Activated CD4-positive, CD25-positive, alpha-beta regulatory T cell treated with anti-CD3 and anti-CD28 coated beads, Interleukin-2, amount 50 U/mL, for 24 hours (primary cell): ENCODE measurements at places on chromosomes 12 and 14.

DNA sequence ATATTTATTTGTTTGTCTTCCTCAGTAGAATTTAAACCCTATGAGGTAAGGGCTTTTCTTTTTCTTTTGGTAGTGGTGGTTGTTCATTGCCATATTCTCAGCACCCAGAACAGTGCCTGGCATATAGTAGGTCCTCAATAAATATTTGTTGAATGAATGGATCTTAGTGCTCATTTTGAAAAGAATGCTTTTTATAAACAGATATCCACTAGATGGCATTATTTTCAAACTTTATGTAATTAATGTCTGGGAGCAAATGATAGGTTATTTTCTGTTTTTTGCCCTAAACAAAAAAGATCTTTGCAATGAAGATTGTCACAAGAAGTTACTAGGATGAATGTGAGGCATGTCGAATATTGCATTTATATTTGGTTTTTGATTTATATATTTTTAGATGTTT, 64.1 kb downstream of the RAD51B start:
- no peak for ATAC-seq

- no peak for ATAC-seq
Observed at GRCh38 chr12:69501154-69501895, 31.1 kb downstream of the FRS2 start.

- no peak for ATAC-seq
Observed at GRCh38 chr12:122527478-122527944, 462 bp downstream of the KNTC1 start.

DNA sequence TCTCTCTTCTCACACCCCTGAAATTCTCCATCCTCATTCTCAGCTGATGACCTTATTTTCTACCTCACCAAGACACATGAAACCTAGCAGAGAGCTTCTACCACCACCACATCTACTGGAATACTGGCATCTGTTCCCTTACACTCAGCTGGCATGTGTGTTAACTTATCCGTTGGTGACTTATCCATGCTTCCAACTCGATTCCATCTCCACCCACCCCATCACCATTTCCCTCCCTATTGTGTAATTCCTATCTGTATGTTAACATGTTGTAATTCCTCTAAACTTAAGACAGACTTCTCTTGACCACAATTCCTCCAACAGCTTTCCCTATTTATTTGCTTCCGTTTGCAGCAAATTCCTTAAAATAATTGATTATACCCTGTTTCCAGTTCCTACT, 15.4 kb downstream of the C1S start:
- no peak for ATAC-seq

GRCh38 chr12:76249501-76249900, 98.7 kb downstream of the BBS10 start:
- peak; percentile 53 for ATAC-seq

GRCh38 chr14:32038876-32039275, 38.2 kb upstream of the ARHGAP5 start:
- ATAC-seq, result no peak

- peak; percentile 89 for ATAC-seq
Observed at GRCh38 chr14:89767861-89768268, 186.7 kb downstream of the EFCAB11 start.

- ATAC-seq, result no peak
Observed at GRCh38 chr14:91250912-91251311, 6.4 kb upstream of the GPR68 start.

- no peak for ATAC-seq
Observed at GRCh38 chr14:59244581-59244980, 56.1 kb downstream of the DAAM1 start.

GRCh38 chr12:112105891-112106290, 2.7 kb downstream of the NAA25 start:
- ATAC-seq, result no peak

GRCh38 chr14:77083082-77083481, 15.0 kb upstream of the CIPC start:
- no peak for ATAC-seq

GRCh38 chr12:2925322-2925995, 33.7 kb upstream of the TEAD4 start:
- ATAC-seq, result peak; percentile 84

DNA sequence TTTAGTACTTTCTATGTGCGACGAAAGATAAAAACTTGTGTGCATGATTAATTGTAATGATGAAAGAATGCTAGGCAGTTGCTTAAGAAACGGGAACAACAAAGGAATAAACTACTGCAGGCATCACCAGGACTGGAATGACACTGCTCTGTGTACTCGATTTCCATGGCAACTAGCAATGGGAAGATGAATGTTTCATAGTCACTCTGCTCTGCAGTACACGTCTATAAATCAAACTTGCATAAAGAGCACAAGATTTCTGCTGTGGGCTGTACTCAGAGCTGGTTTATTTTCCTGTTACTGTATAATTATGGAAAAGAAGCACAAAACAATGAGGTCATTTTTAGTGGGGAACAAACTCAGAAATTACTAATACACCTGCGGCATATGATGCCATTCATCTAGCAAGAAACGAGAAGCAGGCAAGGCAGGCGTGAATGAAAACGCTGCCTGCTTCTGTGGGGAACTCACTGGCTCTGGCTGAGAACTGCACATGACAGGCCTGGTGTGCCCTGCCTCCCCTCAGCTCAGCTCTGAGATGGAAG, 41.8 kb downstream of the EFCAB11 start:
- ATAC-seq, result no peak

DNA sequence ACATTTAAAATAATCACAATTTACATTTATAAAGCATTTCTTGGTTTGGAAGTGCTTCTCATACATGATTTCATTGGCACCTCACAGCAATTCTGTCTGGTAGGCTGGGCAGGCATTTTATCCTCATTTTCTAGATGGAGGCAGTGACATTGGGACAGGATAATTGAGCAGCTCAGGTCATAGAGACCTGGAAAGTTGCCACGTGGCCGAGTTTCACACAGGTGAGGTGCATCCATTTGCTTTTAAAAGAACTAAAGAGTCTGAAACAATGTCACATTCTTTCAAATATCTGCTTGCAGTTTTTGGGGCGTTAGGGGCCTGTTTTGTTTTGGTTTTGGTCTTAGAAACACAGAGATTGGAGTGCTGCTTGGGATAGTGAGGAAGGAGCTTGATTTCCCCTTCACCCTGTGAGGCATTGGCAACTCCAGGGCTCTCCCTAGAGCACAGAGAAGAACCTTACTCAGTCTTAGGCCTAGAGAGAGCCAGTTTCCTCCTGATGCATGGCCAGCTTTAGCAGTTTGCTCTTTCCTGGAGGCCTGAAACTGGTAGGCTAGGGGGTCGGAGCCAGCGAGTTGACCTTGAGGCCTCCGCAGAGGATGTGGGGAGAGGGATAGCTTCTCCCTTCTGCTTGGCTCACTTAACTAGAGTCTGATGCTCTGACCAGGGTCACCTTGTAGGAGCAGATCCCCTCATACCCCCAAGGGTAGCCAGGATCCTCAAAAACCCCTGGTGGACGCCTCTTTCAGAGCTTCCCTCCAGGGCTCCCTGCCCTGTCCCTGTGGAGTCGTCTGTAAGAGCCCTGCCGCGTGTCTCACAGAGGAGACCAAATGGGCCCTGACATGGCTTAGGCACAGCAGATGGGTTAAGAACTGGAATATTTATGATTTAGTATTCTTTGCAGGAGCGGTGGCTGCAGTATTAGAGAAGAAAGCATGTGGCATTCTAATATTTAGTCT, 34.9 kb upstream of the JDP2 start:
- no peak for ATAC-seq

DNA sequence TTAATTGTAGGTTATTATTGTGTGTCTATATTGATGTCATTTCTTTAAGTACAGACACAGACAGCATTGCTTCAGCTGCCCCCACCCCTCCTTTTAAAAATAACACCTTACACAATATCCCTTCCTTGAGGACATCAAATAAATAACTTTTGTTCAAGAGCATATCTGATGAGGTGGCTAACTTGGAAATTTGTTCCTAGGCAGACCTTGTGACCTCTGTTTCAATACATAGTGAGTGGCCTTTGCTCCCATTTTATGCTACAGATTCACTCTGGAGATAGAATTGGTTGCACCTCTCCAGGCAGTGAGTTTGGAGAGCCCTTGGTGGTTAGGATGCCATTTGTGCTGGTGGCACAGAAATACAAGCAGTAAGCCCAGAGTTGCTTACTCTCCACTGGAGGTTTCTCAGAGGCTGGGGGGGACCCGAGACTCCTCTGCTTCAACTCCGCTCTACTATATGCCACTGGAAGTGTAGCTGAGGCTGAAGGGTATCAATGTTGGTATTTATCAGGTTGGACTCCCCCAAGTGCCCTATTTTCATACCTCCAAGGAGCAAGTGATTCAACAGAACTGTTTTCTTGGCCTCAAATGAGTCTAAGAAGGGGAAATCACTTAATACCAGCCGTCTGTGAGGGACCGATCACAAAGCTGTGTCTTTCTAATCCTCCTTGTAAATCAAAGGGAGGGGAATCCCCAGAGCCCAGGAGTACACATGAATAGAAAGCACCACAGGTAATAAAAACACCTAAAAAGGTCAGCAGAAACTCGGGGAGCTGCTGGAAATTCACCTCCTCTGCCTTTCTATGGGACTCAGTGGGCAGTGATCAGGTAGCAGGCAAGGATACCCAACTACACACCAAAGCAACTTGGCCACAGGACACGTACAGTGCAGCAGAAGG, 463.1 kb downstream of the RAD51B start:
- peak; percentile 77 for ATAC-seq

GRCh38 chr12:102769323-102769916, 147.6 kb downstream of the PAH start:
- no peak for ATAC-seq

DNA sequence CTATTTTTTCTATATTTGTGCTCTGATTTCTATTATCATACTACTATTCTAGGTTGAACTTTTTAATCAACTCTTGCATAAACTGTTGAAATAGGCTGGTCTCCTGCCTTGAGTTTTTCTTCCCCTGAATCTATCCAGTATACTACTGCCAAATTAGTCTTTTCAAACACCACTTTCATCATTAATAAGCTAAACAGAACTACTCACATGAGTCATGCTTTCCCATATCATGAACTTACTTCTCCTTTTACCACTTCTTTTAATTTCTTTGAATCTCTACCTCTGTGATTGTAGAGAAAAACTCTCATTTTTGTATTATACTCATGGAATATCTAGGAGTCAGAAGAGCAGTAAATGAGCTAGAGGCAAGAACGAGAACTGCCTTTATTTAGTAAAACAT, 340.3 kb upstream of the PDE3A start:
- no peak for ATAC-seq

DNA sequence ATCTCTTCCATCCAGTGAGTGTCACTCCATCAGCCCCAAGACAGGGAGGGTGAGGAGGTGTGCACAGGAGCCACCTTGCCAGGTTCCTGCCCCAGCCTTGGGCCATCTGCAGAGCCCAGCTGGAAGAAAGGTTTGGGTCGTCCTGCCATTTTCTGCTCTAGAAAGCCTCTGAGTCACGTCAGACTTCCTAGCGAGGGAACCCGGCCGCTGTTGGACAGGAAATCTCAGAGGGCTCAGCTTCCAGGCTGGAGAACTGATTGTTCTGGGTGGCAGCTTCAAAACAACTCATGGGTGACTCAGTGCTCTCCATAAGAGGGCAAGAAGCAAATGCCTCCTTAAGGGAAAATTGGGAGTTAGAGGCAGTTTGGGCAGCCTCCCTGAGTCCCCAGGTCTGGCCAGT, 16.6 kb downstream of the HIP1R start:
- ATAC-seq, result no peak

DNA sequence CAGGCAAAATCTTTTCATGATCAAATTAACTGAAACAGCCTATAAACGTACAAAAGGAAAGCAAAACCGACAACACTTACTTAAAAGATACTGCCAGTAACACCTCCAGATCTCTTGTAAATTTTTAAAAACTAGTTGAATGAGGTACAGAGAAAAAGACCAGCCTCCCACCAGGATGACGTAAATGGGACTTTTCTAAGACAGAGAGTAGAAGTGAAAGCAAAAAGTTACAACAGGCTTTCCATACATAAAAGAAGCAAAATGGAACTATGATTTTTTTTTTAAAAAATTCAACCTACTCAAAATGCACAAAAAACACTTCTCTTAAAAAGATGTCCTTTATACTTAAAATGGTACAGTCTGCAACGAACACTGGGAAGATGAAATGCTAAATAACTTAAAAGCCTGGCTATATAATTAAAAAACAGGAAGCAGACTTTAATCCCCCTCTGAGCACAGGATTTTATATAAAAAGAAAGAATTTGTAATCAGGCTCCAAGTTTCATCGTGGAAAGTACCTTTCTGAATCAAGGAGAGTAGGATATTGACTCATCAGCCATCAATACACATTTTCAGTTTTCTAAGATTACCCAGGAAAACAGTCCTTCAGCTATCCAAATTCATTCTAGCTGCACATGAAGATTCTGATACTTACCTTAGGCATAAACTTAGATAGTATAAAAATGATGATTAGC, 14.2 kb upstream of the MYO1A start:
- peak; percentile 90 for ATAC-seq

- no peak for ATAC-seq
Observed at GRCh38 chr12:124548854-124549378, 18.5 kb downstream of the NCOR2 start.

- no peak for ATAC-seq
Observed at GRCh38 chr12:88153959-88154358, 11.9 kb downstream of the TMTC3 start.

GRCh38 chr12:64782191-64782876, 23.1 kb upstream of the GNS start:
- ATAC-seq, result no peak

DNA sequence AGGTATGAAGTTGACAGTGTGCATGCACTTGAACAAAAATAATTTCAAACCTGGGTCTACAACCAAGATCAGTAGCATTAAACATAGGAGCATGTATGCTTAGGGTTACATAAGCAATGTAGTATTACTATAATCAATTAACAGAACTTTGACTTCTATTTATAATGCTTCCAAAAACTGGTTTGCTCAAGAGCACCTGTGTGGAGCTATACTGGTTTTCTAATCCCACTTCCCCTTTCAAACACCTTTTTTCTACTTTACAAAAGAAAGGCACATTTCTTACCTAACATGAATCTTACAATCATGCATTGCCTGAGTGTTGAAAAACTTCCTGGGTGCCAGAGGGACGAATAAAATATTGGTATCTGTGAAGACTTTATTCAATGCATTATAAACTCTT, 72.7 kb downstream of the EFCAB11 start:
- no peak for ATAC-seq

GRCh38 chr12:128316973-128317526, 50.1 kb downstream of the TMEM132C start:
- ATAC-seq, result no peak
